ENCODE measurements at places on chromosomes 5 and 9.

DNA sequence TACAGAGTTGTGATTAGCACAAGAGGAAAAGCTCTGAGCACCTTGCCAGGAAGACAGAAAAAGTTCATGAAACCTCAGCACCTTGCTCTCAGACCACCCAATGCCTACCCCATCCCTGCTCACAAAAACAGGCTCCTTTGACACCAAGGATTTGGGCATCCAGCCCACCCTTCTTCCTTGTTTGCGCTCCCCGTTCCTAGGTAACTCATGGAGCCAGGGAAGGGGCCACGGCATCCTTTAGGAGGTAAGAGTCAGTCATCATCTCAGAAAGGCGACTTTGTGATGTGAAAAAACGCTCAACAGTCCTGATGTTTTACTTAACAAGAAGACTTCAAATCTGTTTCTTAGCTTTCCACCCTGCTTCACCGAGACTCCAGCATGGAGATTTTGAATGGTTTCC is 29.5 kb downstream of the SH3PXD2B start:
- no peak for DNase-seq

- DNase-seq = no peak
Measured at GRCh38 chr5:123350742-123351141, 72.5 kb downstream of the CEP120 start.

- DNase-seq = no peak
Measured at GRCh38 chr9:117205806-117206205, 209.1 kb downstream of the ASTN2 start.

DNA sequence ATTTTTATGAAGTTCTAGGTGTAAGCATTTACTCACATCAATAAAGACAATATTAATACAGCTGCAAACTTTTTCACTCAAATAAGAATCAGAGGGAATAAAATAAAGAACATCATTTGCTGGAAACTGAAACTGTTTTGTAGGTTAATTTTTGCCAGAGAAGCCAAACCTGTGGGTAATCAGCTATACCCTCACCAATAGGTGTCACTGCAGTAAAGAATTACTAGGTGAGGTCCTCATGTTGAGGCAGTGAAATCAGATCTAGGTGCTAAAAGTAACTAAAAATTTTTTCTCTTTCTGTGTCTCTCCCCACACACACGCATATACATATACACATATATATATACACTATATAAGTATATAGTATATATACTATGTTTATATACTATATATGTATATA is 1016.3 kb upstream of the SEMA6A start:
- DNase-seq = no peak

DNA sequence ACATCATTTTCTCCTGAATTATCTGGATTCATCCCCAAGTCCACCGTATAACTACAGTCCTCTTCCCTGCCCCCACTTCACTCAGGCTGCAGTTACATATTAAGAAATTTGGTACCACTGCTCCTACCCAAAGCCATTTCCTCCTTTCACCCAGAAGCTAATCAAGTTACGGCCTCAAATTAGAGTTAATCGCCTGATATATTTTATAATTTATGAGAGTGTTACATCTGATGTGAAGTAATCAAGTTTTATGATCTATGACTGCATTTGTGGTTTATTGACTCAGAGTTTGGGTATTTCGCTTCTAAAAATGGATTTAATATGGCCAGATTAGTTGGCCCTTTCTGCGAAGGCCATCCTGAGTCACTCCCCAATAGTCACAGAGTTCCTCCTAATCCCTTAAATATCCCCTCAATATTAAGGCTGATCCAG is 223.6 kb upstream of the KIF2A start:
- no peak for DNase-seq

- DNase-seq = no peak
Measured at GRCh38 chr5:67066815-67067214, 129.8 kb downstream of the CD180 start.

DNA sequence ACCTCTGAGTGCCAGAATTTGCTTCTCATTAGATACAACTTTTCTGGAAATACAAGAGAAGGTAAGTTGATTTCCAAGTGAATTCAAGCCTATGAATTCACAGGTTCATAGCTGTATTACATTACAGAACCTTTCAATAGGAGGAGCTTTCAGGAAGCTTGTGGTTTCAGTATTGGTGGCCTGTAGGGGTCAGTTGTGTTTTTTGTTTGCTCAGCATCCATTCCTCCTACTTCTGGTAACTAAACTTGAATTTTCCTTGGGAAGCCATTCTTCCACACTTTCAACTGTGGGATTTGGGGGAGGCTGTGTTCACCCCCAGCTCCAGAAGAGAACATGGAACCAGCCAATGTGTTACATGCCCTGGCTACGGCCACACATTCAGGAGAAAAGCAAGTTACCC is 5.6 kb upstream of the CYSTM1 start:
- no peak for DNase-seq

GRCh38 chr9:73050065-73050816 is 97.4 kb upstream of the ALDH1A1 start:
- DNase-seq = no peak

DNA sequence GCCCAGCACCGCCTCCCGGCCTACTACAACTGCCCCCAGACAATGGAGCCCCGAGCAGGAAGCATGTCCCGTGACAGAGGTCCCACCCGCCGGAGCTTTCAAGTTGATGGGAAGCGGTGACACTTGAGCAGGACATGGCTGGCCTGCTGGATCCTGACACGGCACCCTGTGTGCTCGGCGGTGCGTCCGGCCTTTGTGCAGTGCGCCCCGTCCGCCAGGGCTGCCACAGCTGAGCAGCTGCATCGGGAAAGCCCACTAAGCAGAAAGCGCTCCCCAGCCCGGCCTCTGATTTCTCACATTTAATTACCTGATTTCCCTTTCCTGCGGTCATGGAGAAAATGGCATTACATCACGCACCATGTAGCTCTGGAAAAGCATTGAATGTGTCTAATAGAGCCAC is 611.9 kb downstream of the IRX1 start:
- DNase-seq = no peak

DNA sequence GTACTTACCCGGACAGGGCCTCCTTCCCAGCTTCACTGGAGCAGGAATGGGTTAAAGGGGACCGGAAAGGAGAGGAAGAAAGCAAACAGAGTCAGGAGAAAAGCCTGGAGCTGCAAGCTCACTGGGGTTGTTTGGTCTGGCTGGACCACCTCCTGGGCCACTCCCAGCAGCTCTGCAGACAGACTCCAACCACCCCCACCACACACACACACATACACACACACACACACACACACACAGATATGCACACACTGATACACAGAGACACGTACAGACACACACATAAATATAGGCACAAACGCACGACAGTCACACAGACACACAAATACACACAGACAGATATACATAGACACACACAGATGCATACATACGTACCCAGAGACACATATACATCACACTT is 34.9 kb upstream of the SYNPO start:
- no peak for DNase-seq

DNA sequence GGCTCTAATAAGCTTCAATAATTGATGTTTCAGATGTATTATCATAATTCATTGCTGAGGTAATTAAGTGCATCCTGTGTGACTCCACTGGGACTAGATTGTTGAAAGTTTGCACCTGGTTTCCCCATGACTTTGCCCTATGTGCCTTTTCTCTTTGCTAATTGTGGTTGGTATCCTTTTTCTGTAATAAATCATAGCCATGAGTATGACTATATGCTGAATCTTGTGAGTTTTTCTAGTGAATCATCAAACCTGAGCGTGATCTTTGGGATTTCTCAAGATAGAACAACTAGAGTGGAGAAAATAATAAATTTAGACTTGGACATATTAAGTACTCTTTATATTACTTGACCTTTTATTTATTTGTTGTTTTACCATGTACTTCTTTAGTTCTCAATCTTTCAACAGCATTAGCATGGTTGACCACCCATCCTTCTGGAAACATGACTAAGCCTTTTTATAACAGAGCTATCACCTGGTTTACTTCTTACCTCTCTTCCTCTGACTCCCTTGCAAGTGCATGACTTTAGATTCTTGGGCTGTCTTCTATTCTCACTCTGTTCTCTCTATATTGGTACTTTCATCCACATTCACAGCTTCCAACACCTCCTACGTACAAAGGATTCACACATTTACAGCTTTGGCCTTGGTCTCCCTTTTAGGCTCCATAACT is 239.6 kb upstream of the TAS2R1 start:
- no peak for DNase-seq

DNA sequence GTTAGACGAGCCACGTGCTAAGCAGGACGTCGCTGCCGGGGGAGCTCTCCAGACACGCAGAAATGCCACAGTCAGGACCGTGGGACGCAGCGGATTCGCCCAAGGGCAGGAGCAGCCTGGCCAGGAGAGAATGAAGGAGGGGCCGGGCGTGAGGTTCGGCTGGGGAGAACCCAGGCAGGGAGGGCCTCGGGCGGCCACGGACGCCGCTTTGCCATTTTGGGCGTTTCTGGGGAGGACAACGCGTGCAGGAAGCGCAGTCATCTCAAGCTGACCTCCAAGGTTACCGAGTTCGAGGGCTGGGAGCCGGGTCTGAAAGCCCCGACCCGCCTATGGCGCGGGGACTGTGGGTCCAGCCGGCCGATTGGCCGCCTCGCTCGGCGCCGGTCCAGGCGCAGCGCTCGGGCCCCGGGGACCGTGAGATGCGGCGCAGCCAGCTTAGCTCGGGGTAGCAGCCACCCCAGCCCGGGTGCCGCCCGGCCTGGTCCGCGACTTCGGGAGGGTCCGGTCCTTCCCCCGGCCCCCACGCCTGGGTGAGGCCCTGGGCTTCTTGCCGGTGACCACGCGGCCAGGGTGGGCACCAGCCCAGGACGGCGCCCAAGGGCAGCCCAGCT is 760 bp upstream of the MAN1B1 start:
- DNase-seq = peak; percentile 44

- DNase-seq = no peak
Measured at GRCh38 chr9:110912419-110913291, 125.6 kb downstream of the LPAR1 start.

- no peak for DNase-seq
Measured at GRCh38 chr5:78716206-78716605, 67.6 kb upstream of the LHFPL2 start.

GRCh38 chr9:126151686-126152134 is 174.9 kb upstream of the MVB12B start:
- DNase-seq = no peak

DNA sequence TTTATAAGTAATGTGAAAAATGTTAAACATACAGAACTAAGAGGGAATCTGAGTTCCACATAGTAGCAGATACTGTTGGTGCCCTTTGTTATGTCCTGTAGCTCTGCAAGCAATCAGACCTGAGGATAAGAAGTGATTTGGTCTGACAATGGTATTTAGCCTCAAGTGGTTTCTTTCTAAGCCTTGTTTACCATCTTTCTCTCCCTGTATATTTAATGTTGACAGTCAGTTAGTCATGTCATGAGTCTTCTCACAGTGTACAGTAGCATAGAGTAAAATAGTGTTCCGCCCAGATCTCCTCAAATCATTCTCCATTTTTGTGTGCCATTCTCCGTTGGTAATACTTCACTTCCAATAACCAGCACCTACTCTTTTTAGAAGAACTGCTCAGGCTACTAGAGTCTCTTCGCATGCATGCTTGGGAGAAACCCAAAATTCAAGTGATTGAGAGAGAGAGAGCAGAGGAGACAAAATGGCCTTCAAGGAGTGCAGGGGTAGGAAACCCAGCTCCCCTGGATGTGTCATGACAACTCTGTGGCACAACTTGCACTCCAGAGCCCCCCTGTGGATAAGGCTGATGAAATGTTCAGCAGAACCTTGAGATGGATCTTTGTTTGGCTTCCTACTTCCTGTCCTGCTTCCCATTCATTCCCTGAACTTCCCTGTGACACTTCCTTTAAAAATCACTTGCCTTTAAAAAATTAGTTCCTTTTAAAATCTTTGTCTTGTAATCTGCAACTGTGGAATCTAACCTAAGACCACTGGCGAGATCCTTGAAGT is 129.2 kb upstream of the FST start:
- DNase-seq = no peak

DNA sequence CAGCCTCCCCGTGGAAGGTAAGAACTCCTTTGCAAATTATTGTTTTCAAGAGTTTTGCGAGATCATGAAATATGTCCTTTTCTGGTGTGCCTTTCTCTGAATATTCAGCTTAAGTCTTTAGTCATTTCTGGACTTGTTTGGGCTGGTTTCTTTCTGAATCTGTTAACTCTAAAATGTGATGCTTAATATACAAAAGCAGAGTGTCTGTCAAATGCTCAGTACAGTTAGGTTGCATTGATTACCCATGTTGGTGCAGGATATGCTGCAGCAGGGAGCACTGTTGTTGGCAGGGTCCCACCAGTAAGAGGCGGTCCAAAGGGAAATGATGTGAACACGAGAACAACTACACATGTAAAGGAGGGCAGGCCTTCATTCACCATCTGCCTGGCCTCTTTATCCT is 47.7 kb downstream of the SPTAN1 start:
- DNase-seq = no peak

- no peak for DNase-seq
Measured at GRCh38 chr5:65190328-65191053, 291.2 kb downstream of the ADAMTS6 start.

DNA sequence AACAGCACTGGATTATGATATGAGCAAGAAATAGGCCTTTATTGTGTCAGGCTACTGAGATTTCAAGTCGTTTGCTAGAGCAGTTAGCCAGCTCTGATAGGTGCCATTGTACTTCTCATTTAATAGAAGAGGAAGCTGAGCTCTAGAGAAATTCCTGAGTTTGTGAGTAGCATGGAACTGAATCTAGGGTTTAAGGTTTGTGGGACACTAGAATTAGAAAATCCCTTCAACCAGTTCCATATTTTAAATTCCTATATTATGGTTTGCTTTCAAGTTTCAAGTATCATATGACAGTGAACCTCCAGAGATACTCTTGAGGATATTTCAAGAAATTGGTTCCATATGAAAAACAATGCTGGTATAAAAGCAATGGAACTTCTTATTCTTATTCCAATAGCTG is 87.6 kb downstream of the ANKRD55 start:
- no peak for DNase-seq

DNA sequence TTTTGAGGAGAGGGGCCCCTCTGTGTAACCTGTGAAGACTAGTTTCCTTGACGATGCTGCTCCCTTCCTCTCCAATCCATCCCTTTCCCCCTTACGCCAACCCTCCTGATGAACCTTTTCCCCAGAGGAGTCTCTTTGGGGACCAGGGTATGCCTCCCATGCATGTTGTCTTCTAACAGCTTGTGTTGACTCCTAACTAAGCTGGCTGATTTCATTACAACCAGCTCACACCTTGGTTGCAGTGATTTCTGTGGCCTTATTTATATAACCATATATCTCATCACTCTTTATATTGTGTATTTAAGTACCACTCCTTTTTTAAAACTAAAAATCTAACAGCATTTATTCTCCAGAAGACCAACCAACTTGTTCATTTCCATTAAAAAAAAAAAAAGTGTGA is 42.5 kb downstream of the SFXN1 start:
- no peak for DNase-seq

- no peak for DNase-seq
Measured at GRCh38 chr9:22285066-22285465, 161.6 kb upstream of the DMRTA1 start.

GRCh38 chr9:91082731-91083130 is 279.0 kb downstream of the AUH start:
- DNase-seq = no peak

GRCh38 chr5:40405230-40405629 is 274.5 kb upstream of the PTGER4 start:
- DNase-seq = no peak

Data from activated naive CD4-positive, alpha-beta T cell (primary cell).